Renal pelvis (tissue), 12 donors: ENCODE measurements at places on chromosomes 13 and 19. TPM values are rescaled to one million over a fixed set of nuclear protein-coding genes. Genes with fewer than 3 reads are reported as not detected.

The CBARP gene
- 2.0 TPM for polyA plus RNA-seq

The MATK gene
- 1.6 TPM for polyA plus RNA-seq

DNA sequence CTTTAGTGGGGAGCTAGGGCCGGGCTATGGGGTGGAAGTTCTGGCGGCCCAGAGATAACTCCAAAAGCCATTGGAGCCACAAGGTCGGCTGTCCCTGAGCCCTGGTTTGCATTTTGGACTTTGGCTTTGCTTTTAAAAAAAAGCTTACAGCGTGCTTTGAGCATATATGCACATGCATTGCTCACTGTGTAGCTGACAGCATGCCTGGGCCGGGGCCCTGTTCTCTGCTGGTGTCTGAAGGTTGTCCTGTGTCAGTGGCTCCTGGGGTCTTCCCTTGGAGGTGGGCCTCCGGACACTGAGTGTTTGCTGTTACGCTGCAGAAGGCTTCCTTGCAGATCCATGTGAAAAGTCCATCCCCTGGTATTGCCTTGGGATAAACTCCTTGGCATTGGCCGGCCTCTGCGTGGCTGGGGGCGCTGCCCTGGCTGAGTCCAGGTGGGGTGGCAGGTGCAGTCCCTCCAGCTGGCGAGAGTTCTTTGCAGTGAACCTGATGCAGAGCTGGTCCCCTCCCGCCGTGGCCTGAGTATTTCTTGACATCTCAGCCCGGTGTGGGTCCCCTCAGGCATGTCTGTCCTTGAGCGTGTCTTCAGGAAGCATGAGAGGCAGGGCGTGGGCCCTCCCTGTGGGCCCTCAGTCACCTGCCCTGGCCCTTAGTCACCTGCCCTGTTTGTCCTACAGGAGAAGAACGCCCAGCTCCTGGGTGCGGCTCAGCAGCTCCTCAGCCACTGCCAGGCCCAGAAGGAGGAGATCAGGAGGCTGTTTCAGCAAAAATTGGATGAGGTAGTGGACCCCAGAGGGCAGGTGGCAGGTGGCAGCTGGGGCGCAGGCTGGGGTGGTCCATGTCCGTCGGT is 23.0 kb downstream of the PLEKHJ1 start:
- no peak for DNase-seq

GRCh38 chr19:11194656-11195558 is 2.4 kb downstream of the KANK2 start:
- no peak for DNase-seq

The RNF17 gene
- 0.16 TPM for polyA plus RNA-seq

The RHPN2 gene
- 16.5 TPM for polyA plus RNA-seq
